CD4-positive, alpha-beta T cell treated with Interleukin-15 for 1 hour (primary cell): ENCODE measurements at places on chromosomes 3 and 15.

DNA sequence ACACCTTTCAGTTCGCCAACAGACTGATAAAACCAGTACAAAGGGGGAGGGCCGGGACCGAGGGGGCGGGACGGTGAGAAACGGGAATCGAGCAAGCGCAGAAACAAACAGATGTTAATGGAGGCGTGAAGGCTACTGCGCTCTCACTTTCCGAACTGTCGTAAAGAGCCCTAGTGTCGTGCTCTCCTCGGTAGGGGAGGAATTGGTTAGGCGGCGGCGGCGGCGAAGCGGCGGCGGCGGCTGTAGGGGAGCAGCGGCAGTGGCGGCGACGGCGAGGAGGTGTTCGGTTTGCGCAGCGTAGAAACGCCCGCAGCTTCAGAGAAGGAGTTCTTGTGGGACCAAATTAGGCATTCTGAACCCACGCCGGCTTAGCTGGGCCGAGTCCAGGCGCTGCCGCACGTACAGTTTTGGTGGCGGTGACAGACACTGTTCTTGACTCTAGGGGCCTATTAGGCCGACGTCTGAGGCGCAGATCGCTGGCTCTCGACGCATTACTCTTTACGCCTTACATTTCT lies at the start of gene RNF111:
Gene RNF111 (plus strand): TSS at position 173 of the 515 bp plus-strand sequence. CDS start 43,160 bp downstream, outside the sequence.
- peak; percentile 94 for DNase-seq

DNA sequence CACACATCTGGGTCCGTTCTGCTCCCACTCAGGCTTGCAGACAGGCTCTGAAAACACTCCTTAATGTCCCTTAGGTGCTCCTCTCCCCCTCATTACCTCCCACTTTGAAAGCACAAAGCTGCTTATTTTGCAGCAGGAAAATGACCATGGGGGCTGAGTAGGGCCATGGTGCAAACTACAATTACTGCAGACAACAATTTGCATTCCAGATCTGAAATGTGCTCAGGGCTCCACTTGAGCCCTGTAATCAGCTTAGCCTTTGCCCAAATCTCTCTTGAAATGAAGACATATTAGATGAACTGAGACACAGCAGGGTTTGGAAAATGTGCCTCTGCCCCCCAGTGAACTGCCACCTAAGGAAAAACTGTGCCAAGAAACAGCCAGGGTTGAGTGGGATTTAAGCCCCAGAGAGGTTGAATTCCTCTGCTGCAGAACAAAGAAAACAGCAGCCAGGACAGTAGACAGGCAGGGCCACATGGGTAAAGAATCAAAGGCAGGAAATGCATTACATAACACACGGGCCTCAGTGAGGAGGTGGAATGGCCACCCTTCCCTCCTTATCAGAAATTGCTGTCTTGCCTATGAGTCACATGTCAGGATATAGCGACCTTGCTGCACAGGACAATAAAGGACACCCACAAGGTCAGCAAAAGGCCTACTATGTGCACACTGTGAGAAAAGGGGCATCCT lies 126.8 kb upstream of the ARHGEF3 start:
- DNase-seq, result peak; percentile 36

DNA sequence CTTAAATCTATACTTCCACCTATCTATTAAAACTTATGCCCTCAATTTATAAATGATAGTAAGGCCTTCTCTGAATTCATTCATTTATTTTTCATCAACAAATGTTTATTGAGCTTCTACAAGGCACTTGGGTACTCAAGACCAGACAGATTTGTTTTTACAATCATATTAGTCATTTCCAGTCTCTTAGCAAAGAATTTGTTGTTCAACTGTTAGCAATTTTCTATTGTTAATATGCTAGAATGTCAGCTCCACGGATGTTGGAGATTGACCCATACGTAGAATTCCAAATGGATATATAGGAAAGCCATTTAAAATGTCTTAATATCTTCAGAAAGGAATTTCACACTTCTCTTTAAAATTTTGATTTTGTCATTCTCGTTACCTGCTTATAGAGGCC lies 36.7 kb downstream of the ZBTB38 start:
- no peak for DNase-seq

GRCh38 chr3:45613791-45614190 lies 19.2 kb downstream of the LIMD1 start:
- no peak for DNase-seq

GRCh38 chr3:56373386-56373785 lies 94.9 kb downstream of the ERC2 start:
- DNase-seq, result no peak

DNA sequence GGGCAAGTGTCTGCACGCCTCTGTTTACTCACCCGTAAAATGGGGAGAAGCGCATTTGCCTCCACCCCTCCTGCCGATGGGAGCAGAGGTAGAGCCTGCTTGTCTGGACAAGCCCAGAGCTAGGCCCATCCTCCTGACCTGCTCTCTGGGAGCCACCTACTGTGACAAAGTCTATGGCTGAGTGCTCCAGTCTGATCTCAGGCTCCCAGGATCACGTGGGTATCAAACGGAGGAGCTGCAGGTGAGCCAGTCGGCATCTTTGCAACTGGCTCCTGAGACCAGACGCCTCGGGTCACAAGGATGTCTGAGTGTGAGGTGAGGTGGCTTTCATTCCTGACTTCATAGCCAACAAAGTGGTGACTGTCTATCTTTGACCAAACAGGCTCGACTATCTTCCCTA lies 2.1 kb upstream of the ALDH1A3 start:
- no peak for DNase-seq

- no peak for DNase-seq
Measured at GRCh38 chr3:150324788-150325187, 83.3 kb upstream of the TSC22D2 start.

- DNase-seq, result no peak
Measured at GRCh38 chr3:119013951-119014350, 20.7 kb downstream of the IGSF11 start.

GRCh38 chr15:53786401-53786800 lies 26.9 kb upstream of the WDR72 start:
- no peak for DNase-seq

DNA sequence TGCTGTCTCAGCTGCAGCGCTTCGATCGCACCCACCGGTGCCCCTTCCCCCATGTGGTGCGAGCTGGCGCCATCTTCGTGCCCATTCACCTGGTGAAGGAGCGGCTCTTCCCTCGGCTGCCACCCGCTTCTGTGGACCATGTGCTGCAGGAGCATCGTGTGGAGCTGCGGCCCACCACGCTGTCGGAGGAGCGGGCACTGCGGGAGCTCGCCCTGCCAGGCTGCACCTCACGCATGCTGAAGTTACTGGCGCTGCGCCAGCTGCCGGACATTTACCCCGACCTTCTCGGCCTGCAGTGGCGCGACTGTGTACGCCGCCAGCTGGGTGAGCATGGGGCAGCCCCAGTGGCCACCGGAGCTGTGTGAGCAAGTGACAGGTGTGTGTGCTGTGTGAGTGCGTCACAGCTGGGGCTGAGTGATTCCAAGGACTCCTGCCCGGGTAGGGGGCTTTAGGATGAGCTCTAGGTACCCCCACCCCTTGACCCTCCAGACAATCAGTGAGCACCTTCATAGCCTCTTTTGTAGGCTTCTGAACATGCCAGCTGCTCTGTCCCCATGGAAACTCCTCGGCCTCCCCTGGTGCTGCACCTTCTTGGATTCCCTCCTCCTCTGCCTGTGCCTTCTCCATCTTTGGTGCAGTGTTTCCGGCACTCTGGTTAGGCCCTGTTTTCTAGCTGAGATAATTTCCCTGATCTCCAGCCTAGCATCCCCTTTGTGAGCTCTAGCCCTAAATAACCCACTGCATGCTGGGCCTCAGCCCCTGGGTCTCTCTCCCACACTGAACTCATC lies 7.0 kb downstream of the C15orf39 start:
- no peak for DNase-seq

- no peak for DNase-seq
Measured at GRCh38 chr3:114067804-114068203, 11.3 kb downstream of the QTRT2 start.

DNA sequence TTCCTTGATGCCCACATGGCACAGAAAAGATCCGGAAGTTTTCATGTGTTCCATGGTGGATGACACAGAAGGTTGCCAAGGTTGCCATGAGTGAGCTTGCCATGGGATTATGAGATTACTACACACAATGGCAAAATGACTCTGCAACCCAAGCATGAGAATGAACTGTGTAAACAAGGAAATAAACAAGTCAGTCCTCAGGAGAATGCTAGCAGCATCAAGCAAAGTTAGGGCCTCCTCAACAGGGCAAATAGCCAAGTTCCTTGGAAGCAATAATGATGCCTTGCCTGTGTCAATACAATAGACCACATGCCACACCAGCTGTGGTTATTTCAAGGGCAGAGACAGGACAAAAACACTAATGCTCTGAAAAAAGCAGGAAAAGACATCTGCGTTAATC lies 41.8 kb downstream of the AQR start:
- no peak for DNase-seq

DNA sequence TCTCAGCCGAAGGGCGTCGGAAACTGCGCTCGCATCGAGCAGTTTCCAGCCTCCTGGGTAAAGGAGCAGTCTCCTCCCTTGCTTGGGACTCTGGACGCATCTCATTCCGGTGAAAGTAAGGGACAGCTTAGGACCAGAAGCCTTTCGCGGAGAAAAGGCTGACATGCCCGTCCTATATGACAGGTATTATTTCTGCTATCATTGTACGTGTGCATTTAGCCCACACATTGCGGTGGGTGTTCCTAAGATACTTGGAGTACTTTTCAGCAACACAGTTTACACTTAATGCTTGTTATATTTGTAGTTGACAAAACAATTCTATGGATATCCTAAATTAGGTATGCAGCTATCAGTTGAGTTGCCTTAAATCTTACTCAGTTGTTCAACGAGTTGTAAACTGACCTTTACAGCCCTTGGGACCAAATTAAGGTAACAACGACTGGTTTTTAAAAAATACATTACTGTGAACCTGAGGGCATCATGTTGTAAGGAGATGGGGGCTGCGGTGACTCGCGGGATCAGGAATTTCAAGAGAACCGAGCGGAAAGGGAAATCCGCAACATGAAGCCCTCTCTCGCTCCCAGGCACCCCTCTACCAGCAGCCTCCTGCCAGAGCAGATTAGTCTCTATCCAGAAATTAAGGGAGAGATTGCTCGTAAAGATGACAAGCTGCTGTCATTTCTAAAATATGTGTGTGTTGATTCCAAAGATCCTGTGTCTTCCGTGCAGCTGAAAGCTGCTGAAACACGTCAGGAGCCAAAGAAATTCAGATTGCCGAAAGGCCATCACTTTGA lies 632 bp upstream of the COPS2 start:
- no peak for DNase-seq

DNA sequence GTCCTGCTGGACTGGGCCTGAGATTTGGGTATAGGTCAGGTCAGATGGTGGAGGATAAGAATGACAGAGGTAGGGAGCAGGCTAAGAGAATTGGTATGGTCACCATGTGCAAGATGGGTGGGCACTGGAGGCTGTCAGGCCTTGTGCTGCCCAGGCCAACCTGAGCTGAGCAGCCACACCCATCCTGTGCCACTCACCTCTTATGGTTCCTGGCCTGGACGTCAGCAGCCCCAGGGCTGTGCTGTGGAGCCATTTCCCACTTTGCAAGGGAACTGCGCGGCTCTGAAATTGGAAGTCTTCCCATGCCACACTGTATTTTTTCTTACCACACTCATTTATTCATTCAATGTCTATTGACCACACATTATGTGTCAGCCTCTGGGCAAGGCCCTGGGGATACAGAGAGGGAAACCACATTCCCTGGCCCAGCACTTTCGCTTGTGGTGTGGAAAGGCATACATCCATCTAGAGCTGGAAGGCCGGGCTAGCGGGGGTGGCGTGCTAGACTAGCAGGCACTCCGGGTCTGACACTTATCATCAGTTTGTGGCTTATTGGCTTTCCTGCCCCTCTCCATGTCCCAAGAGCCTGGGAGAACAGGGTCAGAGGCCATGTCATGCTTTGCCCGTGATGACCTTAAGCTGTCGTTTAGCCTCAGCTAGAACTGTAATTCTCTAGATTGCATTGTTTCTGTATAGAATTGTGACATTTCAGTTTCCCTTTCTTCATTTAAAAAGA lies 51.1 kb upstream of the POLG start:
- DNase-seq, result no peak
